CD4-positive, alpha-beta T cell treated with Interleukin-6 for 4 hours (primary cell): ENCODE measurements at places on chromosomes 11 and 22.

- DNase-seq, result no peak
Observed at GRCh38 chr11:115871161-115871760, 367.0 kb upstream of the CADM1 start.

- DNase-seq, result no peak
Observed at GRCh38 chr11:129443276-129443675, 67.6 kb downstream of the BARX2 start.

GRCh38 chr22:48205790-48206189 is 1443.3 kb downstream of the TBC1D22A start:
- no peak for DNase-seq

- peak; percentile 18 for DNase-seq
Observed at GRCh38 chr11:35304386-35304775, 115.0 kb downstream of the SLC1A2 start.

GRCh38 chr11:94400839-94401772 is at the start of gene GPR83:
Gene GPR83, minus strand, starts transcription at chr11:94401419. Its CDS starts 172 bp downstream, at chr11:94401247.
- DNase-seq, result no peak

GRCh38 chr22:17872471-17872870 is 98.2 kb upstream of the BID start:
- no peak for DNase-seq

DNA sequence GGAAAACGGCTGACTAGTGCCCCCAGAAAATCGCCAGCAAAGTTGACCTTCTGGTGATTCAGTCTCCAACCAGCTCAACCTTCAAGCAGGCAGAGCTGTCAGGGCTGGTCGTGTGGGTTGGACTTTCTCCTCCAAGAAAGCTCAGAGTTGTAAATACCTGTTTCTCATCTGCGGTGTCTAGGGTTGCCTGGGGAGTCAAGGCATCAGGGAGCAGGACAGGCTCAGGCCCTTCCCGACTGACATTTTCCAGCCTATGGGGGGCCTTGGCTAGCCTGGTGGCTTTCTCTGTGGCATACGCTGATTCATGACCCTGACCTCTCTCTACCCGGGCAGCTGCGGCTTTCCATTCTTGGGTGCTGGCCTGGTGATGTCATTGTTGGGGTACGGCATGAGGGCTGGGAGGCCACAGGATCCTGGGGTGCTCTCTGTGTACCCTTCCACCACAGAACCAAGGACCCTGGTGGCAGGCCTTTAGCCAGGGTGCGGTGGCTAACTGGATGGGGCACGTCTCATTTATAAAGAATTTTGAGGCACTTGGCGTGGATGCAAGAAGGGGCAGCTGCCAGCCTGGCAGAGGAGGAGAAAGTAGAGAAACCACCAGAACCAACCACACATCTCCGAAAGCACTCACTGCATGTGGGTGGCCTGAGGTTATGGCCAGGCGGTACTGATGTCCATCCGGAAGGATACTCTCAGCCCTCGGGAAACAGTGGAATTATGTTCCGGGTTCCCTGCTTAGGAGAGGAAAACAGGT is 64.9 kb downstream of the BCR start:
- no peak for DNase-seq

DNA sequence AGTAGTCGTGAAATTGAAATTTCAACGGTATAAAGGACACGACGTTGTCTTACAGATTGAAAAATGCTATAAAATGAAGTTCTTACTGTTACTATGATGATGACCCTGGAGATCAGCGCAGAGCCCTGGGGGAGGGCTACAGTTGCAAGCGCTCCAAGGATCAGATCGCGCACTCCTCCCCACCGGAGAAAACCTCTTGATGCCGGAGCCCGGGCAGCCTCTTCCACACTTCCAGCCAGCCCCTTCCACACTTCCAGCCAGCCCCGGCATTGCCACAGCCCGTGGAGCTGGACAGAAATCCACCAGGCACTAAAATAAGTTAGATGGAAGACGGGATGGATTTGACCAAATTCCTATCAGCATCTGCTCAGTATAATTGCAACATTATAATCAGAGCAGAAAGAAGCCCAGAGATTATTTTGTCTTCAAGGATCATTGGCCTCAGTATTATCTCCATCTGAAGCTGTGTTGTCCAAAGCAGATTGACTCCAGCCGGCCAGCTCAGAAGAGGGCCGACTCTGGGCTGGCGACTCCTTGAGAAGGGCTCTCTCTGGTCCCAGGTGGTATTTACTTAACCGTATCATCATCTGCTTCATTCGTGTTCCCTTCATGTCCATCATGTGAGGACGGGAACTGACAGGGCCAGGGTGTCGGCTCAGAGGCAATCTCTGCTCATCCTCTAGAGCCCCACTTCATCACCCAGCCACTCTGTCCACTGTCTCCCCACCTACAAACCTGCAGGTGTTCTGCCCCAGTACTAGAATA is 777 bp upstream of the MICAL3 start:
- DNase-seq, result no peak

DNA sequence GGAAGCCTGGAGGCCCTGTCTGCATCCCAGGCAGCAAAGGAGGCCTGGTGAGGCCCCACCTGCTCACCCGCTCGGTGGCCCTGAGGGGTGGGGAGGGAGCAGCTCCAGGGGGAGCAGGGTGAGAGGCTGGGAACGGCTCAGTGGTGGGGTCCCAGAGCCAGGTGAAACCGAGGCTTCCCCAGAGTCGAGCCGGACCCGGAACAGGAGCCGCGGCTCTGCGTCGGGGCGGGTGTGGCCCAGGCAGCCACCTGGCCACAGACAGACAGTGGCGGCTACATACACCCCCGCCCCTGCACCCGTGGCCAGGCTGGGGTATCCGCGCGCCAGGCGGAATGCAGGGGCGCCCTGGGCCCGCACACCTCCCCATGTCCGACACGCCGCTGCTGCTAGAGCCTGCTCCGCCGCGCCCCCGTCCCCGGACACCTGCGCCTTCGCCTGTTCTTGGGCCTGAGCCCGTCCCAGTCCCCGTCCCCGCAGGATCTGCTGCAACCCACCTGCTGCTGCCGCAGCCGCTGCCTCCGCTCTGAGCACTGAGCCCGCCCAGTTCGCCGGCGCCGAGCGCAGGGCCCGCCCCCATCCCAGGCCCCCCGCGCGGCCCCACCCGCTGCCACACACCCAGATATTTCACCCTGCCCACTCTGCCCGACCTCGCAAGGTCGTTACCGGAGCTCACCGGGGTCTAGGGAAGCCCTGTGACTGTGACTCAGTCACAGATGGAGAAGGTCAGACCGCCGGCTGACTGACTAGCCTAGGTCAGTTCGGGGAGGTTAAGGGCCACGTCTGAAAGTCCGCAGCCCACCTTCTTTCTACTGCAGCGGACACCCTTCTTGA is at the start of gene SLC7A4:
Gene SLC7A4, minus strand, starts transcription at position 525 of the 831 bp plus-strand sequence. CDS start 749 bp downstream, outside the sequence.
- DNase-seq, result no peak

GRCh38 chr11:27064086-27064485 is 23.5 kb downstream of the BBOX1 start:
- DNase-seq, result no peak

GRCh38 chr22:45502215-45503049 is at the start of gene FBLN1:
Gene FBLN1, plus strand, starts transcription at chr22:45502883. Its CDS starts 103 bp downstream, at chr22:45502986.
- no peak for DNase-seq

DNA sequence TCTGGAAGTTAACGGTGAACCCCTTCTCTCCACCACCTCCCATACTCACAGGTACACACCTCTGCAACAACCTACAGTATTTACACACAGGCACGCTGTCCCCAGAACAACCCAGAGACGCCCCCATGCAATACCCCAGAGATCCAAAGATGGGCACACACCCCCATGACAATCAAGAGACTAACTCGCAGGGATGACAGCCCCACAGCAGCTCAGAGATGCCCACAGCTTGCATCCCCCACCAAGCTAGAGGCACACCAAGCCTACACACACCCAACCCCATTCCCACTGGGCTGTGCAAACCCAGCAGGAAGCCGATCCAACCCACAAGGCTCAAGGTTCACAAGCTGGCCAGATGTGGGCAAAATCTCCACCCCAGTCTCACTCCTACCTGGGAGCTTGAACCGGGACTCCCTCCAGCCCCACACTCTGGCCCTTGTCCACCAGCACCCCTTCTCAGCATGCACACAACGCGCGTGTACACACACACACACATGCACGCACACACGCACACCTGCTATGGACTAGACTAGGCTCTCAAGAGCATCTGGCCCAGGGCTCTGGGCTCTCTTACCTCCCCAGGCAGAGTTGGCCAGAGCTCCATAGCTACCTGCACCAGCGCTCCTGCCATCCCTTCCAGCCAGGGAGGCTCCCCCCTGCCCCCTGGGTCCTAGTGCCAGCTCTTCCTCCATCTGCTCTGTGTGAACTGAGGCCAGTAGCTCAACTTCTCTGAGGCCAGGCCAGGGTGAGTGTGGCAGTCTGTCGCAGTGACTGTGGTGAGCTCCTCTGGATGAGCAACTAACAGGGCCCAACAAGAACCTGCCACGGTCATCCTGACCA is 11.5 kb downstream of the STARD10 start:
- no peak for DNase-seq
